ENCODE measurements at places on chromosomes 12 and 14. TPM values are rescaled to one million over a fixed set of nuclear protein-coding genes. Genes with fewer than 3 reads are reported as not detected.

NPFF gene
- total RNA-seq: not detected

DNA sequence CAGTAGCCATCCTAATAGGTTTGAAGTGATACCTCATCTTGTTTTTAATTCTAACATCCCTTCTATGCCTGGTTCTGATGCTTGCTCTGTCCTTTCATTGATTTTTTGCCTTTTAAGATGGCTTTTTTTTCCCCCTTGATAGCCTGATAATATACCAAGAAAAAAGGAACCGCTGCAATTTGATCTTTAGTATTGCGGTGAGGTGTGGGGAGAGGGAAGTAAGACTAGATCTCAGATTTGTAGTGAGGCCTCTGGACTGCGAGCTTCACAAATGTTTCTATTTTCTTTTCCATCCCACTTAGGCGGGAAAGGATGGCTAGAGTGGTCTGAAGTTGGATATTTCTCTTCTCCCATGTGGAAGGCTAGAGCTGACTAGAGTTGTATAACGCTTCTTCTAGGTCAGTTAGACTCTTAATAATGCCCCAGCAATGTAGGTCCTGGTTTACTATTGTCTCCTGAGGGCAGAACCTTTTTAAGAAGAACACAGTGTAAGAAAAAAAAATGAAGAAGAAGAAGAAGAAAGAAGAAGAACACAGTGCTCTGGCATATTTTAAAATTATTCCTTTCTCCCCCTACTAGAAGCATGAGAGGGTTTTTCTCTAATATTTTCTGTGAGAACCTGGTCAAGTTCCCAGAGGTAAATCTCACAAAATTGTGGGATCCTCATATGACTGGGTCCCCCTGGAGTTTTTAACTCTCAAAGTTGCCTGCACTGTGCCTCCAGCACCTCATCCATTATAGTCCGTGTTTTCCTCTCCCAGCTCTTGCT lies 11.9 kb upstream of the KLRB1 start:
- DNase-seq: no peak
- H3K27ac ChIP-seq: no peak overlapping the region
- no peak overlapping the region for H3K4me3 ChIP-seq
- no peaks in the 10 kb centered on the region for H3K4me1 ChIP-seq

DNA sequence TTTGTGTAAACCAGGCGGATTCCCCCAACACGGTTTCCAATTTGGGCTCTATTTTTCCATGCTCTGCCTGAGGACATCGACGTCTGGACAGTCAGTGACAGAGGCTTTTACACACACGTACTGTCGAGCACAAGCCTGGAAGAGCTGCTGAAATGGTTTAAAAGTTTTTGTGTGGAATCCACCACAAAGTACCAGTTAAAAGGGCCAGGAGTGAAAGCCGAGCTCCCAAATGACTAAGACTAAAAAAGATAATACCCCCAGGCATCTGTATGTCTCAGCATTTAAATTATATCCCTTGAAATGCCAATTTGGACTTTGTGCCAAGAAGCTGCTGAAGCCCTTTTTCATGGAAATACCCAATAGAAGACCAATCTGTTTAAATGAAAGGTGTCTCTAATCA lies 173.2 kb downstream of the EGLN3 start:
- H3K4me1 ChIP-seq: no peaks in the 10 kb centered on the region
- no peak for DNase-seq
- no peak overlapping the region for H3K27ac ChIP-seq
- H3K4me3 ChIP-seq: no peak overlapping the region
- H3K36me3 ChIP-seq: no peaks in the 10 kb centered on the region
- H3K27me3 ChIP-seq: no peaks in the 10 kb centered on the region

DNA sequence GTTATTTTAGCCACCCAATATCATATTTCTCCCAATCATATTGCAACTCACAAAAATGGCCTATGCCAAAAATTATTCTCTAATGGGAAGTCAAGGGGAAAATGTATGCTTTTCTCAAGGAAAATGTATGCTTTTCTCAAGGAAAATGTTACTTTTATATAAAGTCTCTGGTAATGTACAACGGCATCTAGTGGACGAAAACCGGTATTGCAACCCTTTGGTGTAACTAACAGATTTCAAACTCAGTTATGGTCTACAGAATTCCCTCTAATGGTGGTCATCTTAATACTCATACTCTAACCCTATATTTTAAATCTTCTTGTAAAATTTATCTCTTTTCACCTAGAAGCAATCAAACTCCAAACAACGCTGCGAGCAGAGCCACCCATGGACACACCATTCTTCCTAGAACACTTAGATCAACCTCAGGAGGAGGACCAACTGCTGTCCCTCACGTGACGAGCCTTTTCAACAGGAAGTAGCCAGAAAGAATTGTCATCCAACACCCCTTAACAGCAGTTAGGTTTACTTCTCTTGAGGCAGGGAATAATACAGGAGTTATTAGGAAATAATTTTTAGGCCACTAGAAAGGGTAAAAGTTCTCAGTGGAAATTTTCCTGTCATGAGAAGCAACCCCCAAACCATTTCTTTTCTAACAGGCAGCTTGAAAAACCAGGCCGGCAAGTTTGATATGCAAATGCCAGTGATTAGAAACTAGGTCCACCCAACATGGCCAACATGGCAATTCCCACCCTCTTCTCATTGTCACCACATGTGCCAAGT lies 20.1 kb downstream of the APOBEC1 start:
- no peaks in the 10 kb centered on the region for H3K4me1 ChIP-seq
- DNase-seq: no peak
- H3K4me3 ChIP-seq: no peak overlapping the region
- no peak overlapping the region for H3K27ac ChIP-seq
- H3K36me3 ChIP-seq: no peaks in the 10 kb centered on the region
- H3K27me3 ChIP-seq: no peaks in the 10 kb centered on the region

CELA1 gene
- not detected for total RNA-seq

FGD4 gene
- 61.6 TPM for total RNA-seq

GRCh38 chr14:23513818-23514643 lies 37.5 kb downstream of the ZFHX2 start:
- no peak overlapping the region for H3K4me3 ChIP-seq
- no peaks in the 10 kb centered on the region for H3K27me3 ChIP-seq
- no peak for DNase-seq
- no peaks in the 10 kb centered on the region for H3K4me1 ChIP-seq
- H3K36me3 ChIP-seq: no peaks in the 10 kb centered on the region

PEX5 gene
- total RNA-seq: 42.2 TPM

GRCh38 chr14:39766397-39767000 lies 334.3 kb upstream of the FBXO33 start:
- H3K27ac ChIP-seq: no peak overlapping the region
- peaks cover 6% of the 10 kb centered on the region for H3K4me1 ChIP-seq

GRCh38 chr12:118827047-118827446 lies 154.3 kb upstream of the SRRM4 start:
- H3K27ac ChIP-seq: no peak overlapping the region
- H3K4me3 ChIP-seq: no peak overlapping the region
- no peaks in the 10 kb centered on the region for H3K4me1 ChIP-seq
- no peak for DNase-seq

GRCh38 chr14:68792979-68793733 lies at the start of gene ZFP36L1:
ZFP36L1 (minus strand) TSS chr14:68793067; CDS start chr14:68792938, 129 bp downstream.
- H3K27me3 ChIP-seq: no peaks in the 10 kb centered on the region
- H3K4me1 ChIP-seq: peaks cover 15% of the 10 kb centered on the region
- peak within 1 kb of the TSS; percentile 99 for H3K27ac ChIP-seq
- DNase-seq: peak; percentile 84
- peaks cover 10% of the 10 kb centered on the region for H3K36me3 ChIP-seq

DNA sequence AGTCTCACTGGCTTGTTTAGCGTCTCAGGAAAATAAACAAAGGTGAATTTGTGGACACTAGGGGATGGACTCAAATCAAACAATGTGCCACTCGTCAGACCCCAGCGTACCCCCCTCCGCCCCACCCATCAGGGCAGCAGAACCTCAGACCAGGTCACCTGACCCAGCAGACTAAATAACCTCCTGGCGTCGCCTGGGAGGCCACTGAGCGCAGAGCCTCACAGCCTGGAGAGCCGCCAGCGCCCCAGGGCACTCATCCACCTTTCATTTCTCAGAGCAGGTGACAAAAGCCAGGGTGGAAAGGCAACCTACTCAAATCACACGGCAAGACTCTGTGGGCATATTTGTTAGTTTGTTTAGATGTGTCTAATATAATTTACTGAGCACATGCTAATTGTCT lies 100.9 kb downstream of the DICER1 start:
- no peaks in the 10 kb centered on the region for H3K27me3 ChIP-seq
- H3K36me3 ChIP-seq: no peaks in the 10 kb centered on the region
- no peaks in the 10 kb centered on the region for H3K4me1 ChIP-seq
- DNase-seq: no peak

VDR gene
- total RNA-seq: 10.3 TPM
